ENCODE measurements at places on chromosomes 1 and 21. TPM values are rescaled to one million over a fixed set of nuclear protein-coding genes. Genes with fewer than 3 reads are reported as not detected.

The APOBEC4 gene
- not detected for total RNA-seq

The RIPK4 gene
- 0.76 TPM for total RNA-seq

GRCh38 chr1:244069326-244069898 lies 18.3 kb downstream of the ZBTB18 start:
- DNase-seq: no peak

DNA sequence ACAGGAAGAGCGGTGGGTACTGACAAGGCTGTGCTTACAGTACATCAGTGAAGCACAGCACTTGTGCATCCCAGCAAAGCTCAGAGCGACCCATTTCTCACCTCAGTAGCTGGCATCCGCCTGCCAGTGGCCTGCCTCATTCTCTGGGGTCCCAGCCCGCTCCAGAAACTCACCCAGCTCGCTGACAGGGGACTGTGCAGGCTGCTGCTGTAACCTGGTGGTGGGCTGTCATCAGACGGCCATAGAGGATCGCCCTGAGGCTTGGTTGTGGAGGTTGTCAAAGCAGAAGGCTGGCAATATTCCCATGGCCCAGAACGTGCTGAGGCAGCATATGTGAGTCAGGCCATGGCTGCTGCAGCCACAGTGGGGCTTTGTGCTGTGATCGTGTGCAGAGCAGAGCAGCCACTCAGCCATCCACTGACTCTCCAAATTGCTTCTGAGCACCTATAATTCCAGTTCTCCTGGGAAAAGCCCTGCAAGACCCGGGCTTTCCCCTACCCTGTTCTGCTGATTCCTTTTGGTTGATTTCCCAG lies 13.6 kb upstream of the GPR137B start:
- DNase-seq: no peak
